ENCODE measurements at places on chromosomes 1 and 21.

DNA sequence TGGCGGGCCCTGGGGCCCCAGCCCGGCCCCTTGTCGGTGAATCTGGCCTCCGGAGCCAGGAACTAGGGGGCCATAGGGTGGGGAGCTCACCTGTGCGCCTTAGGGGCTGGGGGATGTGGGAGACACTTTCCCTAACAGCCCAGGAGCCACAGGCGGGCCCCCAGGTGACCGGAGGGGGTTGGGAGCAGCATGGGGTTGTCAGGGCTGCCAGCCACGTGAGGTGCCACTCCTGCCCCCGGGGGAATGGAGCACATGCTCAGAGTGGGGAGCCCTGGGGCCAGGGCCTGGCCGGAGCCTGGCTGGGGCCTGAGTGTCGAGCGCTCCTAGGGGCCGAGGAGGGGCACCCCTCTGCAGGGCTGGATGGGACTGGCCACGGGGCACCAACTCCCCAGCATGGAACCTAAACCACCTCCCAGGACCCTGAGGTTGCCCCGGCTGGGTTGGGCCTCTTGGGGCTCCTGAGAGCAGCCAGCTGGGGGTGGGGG is 19.9 kb downstream of the PRXL2B start:
- no peak for DNase-seq

DNA sequence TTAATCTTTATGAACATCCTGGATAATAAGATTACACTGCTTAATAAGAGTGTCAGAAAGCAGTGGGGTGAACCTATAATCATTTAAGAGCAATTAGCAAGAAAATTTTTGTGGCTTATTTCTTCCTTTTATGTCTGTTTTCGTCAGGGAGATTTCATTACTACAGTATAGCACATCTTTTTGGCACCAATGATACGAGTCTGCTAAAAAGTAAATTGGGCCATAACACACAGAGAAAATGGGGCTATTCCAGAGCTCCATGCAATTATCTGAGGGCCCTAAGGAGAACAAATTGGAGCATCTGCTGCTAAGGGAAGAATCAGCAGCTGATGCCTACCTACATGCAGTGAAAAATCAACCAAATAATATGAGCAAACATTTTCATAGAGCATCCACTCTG is 330.3 kb upstream of the NCAM2 start:
- no peak for DNase-seq

- DNase-seq, result no peak
Observed at GRCh38 chr1:222736470-222736869, 532 bp upstream of the FAM177B start.

DNA sequence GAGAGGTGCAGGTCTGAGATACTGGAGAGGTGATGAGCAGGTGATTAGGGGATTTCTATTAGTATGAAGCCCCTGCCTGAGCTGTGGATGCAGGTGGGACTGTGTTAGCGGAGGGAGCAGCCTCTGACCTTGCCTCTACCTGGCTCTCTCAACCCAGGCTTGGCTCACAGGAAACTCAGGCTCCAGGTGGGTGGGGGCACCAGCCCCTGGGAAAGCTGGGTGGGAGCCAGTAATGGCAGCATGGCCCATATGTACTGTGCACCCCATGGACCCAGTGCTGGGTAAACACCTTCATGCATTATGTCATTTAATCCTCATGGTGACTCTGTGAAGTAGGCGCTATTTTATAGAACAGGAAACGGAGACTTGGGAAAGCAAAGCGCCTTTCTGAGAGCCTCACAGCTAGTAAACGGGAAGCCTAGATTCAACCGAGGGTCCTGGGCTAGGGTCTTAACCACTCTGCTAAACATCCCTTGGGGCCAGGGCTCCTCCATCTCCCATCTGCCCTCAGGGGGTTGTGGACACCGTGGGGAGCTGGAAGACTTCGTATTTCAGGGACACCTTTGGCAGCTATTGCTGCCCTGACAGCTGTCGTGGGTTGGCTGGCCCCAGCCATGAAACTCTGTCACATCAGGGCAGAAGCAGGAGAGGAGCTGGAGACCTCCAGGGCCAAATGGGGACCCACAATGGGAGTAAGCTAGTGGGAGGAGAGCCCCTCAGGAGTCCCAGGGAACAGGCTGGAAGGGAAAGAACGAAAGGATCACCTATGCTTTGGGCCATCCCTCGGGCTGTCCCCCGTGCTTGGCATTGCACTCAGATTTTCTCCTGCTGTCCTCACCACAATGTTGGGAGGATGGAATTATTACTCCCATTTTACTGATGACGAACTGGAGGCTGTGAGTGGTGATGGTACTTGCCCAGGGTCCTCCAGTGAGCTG is 59.6 kb upstream of the CSF3R start:
- DNase-seq, result no peak

GRCh38 chr1:162475089-162475488 is 22.5 kb upstream of the UHMK1 start:
- no peak for DNase-seq

GRCh38 chr1:175317309-175317708 is 124.7 kb upstream of the KIAA0040 start:
- peak; percentile 38 for DNase-seq

- no peak for DNase-seq
Observed at GRCh38 chr1:178301141-178301540, 195.6 kb downstream of the CLEC20A start.

DNA sequence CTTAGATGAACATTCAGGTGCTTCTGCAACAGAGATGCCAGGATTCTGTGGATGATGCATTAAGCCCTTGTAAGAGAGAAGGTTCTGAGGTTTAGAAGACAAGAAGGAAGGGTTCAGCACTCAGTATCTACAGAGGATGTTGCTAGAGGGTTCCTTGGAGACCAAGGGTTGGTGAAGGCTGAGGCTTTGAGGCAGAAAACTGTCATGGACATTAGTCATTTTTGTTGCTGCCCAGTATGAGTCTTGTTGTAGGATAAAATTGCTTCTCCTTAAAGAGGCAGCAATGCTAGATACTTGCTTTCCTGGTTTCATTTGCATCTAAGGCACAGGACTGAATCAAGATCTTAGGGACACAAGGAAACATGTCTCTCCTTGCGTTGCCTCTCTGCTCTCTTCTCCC is 319.4 kb upstream of the NFIA start:
- no peak for DNase-seq

DNA sequence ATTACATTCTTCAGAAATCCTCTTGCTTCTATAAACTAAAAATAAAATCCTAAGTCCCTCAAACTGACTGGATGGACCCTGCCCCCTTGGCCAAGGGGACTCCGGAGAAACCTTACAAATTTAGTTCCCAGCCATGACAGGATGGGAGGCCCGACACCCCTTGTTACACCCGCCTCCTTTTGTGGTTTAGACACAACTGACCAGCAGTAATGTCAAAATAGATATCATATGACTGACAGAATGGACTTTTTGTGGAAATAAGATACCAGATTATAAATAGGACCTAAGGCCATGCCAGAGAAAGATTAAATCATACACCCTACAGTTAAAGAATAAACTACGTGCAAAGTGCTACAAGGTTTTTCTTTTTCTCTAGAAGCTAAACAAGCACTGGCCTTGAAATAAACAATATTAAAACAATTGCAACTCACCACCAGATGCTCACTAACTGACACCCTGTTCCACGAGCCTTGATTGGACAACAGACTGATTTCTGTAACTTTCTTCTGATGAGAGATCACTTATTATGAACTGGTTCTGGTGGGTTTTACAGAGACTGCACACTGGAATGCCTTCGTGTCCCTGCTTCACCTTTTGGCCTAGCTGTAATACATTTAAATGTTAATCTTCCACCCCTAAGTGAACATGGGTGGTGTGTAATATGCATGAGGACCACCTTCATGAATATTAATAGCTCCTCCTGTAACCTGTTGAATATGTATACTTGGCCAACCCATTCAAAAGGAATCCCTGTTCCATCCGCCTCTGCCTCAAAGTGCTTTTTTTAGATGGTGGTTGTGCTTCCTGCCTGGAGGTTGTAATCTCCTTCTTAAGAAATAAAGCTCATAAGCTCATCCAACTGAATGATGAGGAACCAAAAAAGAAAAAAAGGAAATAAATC is 99.6 kb downstream of the ODF2L start:
- no peak for DNase-seq

DNA sequence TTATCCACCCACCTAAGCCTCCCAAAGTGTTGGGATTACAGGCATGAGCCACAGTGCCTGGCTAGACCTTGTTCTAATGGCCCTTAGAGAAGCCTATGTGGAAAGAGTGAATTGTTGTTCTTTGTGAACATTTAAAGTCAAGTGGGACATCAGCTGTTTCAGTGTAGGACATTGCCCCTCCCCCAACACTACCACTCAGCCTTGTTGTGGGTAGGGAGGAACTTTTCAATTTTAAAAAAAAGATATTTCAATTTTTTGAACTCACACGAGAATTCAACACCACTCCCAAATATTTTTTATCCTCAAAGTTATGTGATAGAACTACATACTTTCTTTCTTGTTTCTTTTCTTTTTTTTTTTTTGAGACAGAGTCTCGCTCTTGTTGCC is 36.7 kb upstream of the TMEM222 start:
- DNase-seq, result no peak

GRCh38 chr1:84303314-84303830 is 1.9 kb downstream of the SAMD13 start:
- DNase-seq, result no peak

GRCh38 chr1:169321539-169321938 is 46.1 kb downstream of the NME7 start:
- DNase-seq, result no peak

GRCh38 chr1:54798769-54799641 is 2.1 kb downstream of the TTC22 start:
- peak; percentile 67 for DNase-seq

DNA sequence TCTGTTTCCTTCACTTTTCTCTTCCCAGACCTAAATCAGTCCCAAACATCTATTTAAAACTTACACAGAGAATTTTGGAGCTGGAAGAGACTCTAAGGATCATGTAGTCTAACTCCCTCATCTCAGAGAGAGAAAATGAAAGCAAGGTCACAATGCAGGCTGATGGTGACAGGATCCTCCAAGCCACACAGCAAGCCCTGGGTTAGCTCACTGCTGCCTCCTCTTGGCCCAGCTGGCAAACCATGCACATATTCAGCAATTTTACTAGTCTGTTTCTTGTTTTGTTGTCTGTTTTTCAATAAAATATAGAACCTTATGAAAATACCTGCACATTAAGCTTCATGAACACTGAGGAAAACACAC is 27.7 kb upstream of the LY9 start:
- DNase-seq, result peak; percentile 89

- no peak for DNase-seq
Observed at GRCh38 chr1:185033686-185034085, 11.7 kb upstream of the RNF2 start.

GRCh38 chr1:19481826-19482398 is 3.4 kb downstream of the CAPZB start:
- DNase-seq, result no peak

DNA sequence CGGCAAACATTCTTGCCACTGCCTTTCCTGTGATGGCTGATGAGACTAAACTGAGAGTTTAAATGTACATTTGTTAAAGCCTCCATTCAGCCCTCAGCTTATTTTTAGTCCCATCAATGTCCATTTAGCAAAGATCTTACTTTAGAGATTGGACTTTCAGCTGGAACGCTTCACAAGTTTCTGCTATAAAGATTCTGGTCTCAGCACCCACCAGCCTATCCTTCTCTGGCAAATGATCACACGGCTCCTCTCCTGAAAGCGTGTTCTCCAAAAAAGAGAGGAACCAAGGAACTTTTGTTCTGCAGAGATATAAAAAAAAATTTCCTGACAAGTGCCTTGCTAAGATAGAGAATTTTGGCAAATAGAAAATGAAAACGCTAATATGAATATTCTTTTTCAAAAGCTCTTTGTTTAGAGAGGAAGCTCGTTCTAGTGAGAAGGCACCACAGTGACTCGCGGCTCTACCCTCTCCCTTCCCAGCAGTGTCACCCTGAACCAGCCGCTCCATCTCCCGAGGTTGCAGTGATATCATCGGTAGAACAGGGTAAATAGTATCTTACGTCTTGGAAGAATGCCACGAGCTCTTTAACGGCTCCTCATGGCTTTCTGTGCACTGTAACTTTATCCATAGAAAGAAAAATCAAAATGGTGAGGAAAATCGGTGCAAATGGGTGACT is 200.2 kb downstream of the APP start:
- DNase-seq, result no peak

GRCh38 chr1:46466477-46467182 is 23.0 kb upstream of the DMBX1 start:
- peak; percentile 36 for DNase-seq

GRCh38 chr1:204190212-204191211 is 5.8 kb downstream of the KISS1 start:
- peak; percentile 37 for DNase-seq

DNA sequence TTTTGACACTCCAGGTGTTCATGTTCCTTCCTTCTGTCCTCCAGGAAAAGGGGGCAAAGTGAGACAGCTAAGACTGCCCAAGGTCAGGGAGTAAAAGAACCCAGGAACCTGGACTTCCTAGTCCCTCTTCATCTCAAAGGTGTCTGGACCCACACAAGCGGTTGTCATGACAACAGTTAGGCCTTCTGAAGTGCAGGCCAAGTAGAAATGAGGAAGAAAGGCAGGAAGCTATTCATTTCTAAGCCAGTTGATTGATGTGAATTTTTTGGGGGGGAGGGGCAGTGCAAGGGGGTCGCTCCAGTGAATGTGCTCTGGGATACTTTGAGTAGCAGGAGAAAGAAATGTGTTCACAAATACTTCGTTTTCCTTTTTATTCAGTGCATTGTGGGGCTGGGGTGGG is 114.3 kb downstream of the NAV1 start:
- no peak for DNase-seq

DNA sequence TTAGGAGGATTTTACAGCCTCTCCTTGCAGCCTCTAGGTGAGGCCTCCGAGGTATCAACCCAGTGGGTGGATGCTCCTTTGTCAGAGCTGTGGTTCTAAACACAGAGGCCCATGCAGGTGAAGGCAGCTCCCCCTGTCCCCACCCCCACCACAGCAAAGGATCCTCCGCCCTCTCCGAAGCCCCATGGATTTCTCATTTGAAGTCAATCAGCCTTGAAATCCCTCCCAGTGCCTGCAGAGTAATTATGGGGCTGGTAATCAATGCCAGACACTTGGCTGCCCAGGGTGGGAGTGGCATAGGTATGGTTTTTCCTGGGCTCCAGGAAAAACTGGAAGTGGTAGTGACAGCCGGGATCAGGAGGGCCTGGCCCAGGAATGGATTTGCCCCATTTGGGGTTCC is 119.5 kb upstream of the CSF3R start:
- no peak for DNase-seq

Data from stimulated activated CD8-positive, alpha-beta memory T cell treated with anti-CD3 and anti-CD28 coated beads, Interleukin-4, amount 100 ng/mL, for 48 hours (primary cell).